ENCODE measurements at places on chromosomes 7 and 10.

DNA sequence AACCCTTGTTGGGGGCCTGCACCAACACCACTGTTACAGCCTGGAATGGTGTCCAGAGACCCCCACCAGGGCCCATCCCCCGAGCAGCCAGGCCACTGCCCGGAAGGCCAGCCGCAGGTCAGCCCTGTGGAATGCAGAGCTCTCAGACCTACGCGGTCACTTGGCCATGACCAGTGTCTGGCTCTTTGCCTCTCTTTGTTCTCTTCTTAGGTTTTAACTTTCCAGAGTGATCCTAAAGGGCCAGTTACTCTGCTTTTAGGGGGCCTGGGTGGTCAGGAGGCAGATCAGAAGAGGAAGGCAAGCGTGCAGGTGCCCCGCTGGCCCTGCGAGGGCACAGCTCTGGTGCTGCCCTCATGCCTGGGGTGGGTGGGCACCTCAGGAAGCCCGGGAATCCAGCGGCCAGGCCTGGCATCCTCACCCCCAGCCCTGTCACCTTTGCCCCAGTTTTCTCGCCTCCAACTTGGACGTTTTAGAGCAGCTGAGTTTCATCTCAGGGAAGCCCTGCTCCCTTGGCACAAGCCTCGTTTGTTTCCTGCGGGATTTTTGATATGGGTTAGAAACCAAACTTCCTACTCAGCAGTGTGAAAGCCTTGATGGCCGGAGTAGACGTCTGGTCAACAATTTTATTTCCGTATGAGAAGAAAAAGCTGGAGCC is 62.5 kb upstream of the CHST15 start:
- no peak for DNase-seq

- DNase-seq: peak; percentile 69
These were observed 8.5 kb upstream of the SCD start for GRCh38 chr10:100338434-100339036.

GRCh38 chr10:117550599-117551329 is 8.2 kb downstream of the EMX2 start:
- no peak for DNase-seq

GRCh38 chr7:103524042-103524907 is 78.3 kb upstream of the SLC26A5 start:
- DNase-seq: no peak

- no peak for DNase-seq
These were observed 133.6 kb downstream of the BMPER start for GRCh38 chr7:34038816-34039470.

DNA sequence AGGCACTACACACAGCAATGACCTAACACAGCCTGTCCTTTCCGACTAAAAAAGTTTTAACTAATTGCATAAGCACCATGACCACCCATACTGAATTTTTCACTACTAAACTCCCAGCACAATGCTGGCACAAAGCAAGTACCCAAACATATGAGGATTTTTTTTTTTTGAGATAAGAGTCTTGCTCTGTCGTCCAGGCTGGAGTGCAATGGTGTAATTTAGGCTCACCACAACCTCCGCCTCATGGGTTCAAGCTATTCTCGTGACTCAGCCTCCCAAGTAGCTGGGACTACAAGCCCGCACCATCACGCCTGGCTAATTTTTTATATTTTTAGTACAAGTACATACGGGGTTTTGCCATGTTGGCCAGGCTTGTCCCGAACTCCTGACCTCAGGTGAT is 5.1 kb downstream of the UBE2H start:
- no peak for DNase-seq
